GDM1 (cell line): ENCODE measurements at places on chromosomes 5 and 9.

- no peak for DNase-seq
Measured at GRCh38 chr5:42813533-42813932, 1.8 kb upstream of the SELENOP start.

DNA sequence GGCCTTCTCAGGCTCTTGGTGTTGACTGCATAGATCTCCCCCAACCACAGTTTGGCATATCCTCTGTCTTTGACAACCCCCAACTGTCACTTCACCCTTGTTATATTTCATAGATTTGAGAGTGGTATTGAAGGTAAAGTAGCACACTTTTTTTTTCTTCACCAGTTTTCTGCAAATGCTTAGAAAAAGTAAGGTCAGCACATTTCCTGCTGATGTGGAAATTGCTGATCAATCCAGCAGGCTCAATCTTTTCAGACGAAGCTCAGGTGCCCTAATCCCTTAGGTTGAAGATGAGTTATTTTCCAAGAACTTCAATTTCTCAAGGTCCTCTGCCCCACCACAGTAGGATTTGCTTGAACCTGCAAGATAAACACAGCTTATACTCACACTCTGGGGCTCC is 38.5 kb upstream of the ANKRD31 start:
- no peak for DNase-seq

DNA sequence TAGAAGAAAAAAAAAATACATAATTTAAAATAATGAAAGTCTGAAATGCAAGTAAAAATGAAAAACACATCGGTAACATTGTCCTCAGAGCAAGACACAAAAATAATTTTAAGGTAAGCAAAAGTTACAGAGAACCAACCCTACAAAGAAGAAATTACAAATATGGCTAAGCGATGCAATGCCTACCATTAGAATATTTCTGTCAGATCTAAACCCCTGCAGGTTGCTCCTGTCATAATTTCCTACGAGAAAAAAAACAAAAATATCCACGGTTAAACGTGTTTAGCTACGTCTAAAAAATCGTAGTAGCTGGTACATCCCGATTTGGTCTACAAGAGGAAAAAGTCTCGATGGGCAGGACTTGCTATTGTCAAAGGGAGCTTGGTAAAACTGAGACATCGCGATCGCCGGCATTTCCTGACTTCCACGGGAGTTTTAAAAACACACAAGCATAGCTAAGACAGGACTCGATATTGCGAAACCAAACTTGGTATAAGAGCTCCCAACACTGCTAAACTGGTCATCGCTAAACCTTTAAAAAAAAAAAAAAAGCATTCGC is 1.1 kb upstream of the ANXA2R start:
- DNase-seq, result peak; percentile 31

GRCh38 chr5:181039471-181039870 is 595 bp upstream of the BTNL9 start:
- DNase-seq, result no peak

DNA sequence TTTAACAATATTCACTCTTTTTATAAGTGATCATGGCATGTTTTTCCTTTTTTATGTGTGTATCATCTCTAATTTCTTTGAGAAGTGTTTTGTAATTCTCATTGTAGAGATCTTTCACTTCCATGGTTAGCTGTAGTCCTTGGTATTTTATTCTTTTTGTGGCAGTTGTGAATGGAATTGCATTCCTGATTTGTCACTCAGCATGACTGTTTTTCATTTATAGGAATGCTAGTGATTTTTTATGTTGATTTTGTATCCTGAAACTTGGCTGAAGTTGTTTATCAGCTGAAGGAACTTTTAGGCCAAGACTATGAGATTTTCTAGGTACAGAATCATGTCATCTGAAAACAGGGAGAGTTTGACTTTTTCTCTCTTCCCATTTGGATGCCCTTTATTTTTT is 13.1 kb upstream of the SPINK13 start:
- DNase-seq, result no peak

GRCh38 chr5:76500633-76501393 is 97.7 kb downstream of the IQGAP2 start:
- DNase-seq, result no peak

GRCh38 chr5:59621477-59621876 is 272.0 kb downstream of the PDE4D start:
- DNase-seq, result no peak

DNA sequence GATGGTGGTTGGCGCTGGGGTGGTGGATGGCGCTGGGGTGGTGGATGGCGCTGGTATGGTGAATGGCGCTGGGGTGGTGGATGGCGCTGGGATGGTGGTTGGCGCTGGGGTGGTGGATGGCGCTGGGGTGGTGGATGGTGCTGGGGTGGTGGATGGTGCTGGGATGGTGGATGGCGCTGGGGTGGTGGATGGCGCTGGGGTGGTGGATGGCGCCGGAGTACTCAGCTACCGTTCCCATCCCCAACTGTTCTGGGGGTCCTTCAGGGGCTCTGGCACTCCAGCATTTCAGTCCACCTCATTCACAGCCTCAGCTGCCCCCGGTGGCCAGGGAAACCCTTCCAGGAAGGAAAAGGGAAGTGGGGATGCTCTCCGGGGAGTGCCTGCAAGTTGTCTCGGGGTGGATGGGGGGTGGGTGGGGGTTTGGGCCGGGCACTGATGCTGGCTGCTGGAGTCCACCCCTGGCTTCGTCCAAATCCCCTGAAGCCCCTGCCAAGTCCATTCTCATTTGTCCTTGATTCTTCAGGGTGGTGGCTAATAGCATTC is 147.3 kb upstream of the COL5A1 start:
- DNase-seq, result no peak

DNA sequence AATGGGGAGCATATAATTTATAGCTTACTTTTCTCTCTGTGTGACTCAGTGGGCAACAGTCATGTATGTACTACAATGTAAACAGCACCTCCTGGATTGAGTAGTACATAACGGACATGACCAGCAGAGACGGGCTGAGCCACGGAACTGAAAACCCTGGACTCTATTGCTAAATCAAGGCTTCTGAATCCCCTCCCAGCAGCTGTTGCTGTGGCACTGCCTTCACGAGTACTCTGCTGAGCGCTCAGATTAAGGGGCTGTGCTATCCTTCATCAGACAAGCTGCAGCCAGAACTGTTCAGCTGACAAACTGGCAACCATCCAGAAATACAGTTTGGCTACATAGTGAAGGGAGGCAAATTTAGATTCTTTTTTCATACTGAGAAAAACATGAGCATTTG is 131.3 kb upstream of the CCDC180 start:
- no peak for DNase-seq

DNA sequence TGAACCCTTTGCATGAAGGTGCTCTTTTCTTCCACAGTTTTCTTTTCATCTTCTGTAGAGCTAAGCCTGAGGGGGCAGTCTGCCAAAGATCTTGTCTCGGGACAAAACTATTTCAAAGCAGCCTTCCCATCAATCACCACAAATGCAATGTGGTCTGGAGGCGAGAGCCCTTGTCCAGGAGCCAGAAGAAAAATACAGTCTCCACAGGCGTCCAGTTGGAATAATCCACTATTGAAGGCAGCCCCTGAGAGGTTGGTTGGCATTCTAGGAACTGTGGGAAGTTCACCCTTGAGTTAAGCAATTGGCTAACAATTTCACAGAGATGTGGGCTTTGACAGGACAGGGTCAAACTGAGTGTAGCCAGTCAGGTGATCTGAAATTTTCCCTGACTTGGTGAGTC is 72.0 kb downstream of the SEMA6A start:
- no peak for DNase-seq

DNA sequence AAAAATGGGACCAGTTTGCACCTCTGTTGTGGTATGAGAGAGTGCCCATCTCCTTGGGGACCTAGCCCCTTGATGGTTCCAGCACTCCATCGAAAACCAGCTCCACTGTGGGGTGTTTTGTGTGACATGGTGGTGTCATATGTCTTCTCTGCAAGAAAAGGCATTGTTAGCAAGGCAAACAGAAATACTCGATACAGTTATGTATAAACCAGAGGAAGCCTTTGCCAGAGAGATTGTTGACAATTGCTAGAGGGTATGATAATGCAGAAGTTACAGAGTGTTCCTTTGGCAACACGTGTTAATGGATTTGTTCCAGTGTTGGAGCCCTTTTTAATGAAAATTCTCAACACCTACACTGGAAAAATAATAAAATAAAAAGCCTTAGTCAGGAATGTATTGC is 270.4 kb upstream of the DMRT1 start:
- no peak for DNase-seq

DNA sequence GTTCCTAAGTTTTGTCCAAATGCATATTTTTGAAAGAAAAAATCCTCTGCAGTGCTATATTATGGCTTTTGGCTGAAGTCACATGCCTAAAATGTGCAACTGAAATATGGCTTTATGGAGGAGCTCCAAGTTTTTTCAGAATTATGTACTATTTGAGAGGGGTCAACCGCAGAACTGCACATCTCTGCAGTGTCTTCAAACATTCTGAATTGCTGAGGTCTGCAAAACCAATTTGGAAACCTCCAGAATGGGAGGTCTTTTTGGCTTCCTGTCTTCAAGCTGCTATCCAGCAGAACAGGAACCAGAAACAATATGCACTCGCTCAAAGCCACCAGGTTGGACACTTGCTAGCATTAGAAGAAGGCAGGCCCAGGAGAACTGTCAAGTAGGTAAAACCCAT is 376.0 kb upstream of the PAPPA start:
- no peak for DNase-seq

- no peak for DNase-seq
Measured at GRCh38 chr9:113220467-113221002, 542 bp downstream of the FKBP15 start.

DNA sequence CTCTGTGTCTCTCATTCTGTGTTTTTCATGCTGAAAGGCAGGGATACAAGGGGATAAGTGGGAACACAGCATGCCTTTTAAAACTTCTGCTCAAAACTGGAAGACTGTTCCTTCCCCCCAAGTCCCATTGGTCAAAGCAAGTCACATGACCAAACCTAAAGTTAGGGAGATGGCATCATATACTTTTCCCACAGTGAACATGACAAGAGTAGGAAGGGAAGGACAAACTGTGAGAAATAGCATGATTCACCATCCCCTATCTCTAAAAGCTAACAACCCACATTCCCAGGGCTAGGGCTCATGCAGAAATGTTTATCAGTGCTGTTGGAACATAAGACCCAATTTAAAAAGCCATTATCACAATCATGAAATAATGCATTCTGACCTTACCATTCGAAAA is 24.2 kb upstream of the SHISAL2B start:
- no peak for DNase-seq

DNA sequence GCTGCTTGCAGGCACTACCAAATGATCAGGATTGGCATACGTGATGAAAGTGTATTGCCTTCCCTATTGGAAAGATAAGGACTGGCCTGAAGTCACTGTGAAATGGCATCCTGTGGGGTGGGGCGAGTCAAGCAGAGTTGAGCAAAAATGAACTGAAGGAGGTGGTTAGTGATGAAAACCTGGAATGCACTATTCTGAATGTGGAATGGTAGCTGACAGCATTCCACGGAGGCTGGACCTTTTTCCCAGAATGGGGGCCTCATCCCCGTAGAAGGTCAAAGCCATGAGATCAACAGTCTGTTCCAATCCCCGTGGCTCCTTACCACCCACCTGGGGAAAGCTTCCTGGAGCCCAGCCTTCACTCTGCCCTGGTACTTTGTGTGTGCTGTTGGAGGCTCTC is 37.7 kb downstream of the ASS1 start:
- no peak for DNase-seq

DNA sequence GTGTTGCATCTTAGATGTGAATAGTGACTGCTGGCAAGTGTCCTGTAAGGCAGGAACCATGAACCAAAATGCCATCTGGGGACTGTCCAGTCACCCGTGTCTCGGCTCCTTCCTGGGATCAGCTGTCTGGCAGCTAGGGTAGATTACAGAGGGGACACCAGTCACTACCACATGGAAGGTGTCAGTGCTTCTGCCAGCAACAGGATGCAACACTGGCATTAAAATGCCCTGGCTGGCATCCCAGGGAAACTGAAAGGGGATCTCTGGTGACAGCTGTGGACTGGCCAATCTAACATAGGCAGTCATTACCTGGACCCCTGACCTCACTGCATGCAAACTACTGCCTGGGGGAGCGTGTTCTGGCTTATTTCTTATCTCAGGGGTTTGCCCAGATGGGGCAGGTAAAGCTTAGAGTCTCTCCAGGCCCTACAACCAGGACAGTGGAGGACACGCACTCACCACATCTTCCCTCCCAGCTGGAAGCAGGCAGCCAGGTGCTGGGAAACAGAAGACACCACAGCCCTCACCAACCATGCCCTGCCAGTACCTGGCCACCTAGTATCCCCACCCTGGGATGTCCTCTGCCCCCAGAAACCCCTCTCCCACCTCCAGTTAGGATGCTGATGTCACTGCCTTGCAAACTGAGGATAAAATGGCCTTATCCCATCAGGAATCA is 83.8 kb downstream of the SEMA4D start:
- DNase-seq, result no peak

- DNase-seq, result no peak
Measured at GRCh38 chr9:79184831-79185230, 386.9 kb upstream of the TLE4 start.

DNA sequence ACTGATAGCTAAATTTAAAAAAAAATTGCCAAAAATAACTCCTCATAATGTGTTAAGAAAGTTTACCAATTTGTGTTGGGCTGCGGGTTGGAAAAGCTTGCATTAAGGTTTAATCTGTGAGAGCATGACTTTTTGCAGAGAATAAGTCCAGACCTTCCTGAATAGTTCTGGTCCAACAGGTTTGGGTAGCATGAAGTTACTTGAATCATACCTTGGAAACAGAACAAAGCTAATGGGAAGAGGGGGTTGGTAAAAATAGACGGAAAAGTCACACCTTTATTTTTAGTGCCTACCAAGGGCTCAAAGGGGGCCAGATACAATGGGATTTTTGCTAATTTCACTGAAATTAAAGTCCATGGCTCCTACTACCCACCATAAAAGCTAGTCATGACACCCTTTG is 17.1 kb upstream of the MATR3 start:
- no peak for DNase-seq

DNA sequence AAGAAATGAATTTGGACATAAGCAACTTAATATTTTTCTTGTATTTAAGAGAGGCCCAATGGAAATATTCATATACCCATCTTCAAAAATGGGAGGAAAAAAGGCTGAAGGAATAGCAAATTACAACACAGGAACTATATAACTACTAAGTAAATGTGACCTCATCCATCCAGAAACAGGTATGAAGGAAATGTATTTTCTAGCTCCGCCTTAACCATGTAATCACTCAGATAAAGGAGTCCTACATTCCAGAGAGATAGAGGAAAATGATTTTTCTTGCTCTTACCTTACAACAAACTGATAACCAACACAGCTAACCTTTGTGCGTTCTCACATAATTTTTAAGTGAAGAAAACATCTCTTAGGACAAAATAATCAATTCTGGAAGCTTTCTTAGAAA is 96.5 kb downstream of the NR6A1 start:
- DNase-seq, result no peak

- no peak for DNase-seq
Measured at GRCh38 chr5:81393430-81393782, 528 bp downstream of the ACOT12 start.

DNA sequence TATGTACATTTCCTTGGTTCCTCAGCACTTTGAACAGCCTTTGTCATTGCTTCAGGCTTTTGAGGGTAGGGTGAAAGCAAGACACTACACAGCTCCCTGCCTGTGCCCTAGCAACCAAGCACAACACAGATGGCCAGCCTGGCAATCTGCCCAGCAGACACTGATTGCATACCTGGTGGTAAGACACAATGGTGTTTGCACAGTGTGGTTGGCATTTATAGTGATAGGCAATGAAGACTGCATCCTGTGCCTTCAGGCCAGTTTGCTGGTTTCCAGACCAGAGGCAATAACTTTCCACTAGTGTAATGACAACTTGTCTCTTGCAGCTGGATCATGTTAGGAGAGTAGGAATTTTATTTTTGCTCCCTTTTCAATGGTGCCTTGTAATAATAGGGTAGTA is 144.5 kb upstream of the TNC start:
- no peak for DNase-seq
